Activated CD4-positive, alpha-beta T cell treated with anti-CD3 and anti-CD28 coated beads, Interleukin-2, Interleukin-4, amounts not matched to agents 100 ng/mL and 50 ng/mL, durations not matched to agents 16 hours and 8 hours (primary cell): ENCODE measurements at places on chromosomes 13 and 19.

DNA sequence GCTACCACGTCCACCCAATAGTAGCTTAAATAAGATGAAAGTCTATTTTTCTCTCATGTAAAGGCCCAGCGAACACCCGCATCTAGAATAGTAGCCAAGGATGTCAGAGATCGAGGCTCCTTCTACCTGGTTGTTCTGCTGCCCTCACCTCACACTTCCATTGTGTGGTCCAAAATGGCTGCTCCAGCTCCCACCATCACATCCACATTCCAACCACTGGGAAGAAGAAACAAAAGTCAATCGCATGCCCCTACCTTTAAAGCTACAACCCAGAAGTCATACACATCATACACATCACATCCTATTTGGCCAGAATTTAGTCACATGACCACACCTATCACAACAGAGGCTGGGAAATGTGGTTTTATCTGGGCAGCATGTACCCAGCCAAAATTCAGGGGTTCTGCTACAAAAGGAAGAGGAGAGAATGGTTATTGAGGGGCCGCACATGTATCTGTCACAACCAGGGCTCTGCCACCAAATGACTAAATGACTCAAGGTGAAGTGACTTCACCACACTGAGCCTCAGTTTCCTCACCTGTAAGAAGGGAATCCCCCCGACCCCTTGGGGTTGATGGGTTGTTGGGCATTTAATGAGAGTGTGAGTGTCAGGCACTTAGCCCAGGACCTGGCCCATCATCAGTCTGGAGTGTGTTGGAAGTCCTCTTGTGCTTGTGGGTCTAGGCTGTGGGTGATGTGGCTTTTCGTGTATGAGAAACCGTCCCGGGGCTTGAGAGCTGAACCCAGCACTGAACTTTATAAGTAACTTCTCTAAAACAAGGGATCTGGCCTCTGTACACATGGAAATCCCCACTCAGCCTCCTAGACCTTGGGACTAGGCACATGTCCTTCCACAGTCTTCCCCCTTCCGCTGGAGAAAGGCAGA lies 10.2 kb upstream of the CBLC start:
- DNase-seq, result no peak

DNA sequence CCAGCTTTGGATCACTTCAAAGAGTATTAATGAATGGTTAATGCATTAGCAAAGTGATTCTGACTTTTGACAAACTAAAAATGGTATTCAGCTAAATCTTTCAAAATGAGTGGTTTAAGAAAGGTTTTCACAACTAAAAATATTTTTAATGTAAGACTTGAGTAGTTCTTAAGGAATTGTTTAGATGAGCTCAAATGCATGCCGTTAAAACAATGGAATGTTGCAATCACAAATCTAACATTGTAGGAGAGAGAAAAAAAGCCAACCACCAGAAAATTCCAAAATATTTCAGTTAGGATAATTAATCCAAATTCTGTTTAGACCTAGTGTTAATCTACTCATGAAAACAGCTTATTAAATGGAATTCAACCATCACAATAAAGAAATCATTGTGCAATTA lies 1044.8 kb upstream of the SLC10A2 start:
- no peak for DNase-seq

- no peak for DNase-seq
Observed at GRCh38 chr19:41588497-41589209, 12.7 kb downstream of the CEACAM21 start.

DNA sequence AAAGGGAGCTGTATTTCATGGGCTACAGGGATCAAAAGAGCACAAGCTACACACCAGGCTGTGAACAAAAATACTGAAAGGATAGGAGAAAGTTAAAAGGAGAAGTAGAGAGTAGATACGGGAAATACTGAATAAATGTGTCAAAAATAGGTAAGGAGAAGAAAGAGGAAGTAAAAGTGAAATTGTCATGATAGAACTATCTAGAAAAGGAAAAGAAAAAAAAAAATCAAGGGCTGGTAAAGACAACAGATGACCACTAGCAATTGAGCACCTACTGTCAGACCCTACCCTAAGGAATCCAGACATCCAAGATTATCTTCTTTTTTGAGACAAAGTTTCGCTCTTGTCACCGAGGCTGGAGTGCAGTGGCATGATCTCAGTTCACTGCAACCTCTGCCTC lies 4.8 kb downstream of the RUBCNL start:
- no peak for DNase-seq

- no peak for DNase-seq
Observed at GRCh38 chr13:46372071-46372470, 15.0 kb downstream of the RUBCNL start.

GRCh38 chr13:38763446-38764381 lies 76.8 kb downstream of the FREM2 start:
- no peak for DNase-seq

DNA sequence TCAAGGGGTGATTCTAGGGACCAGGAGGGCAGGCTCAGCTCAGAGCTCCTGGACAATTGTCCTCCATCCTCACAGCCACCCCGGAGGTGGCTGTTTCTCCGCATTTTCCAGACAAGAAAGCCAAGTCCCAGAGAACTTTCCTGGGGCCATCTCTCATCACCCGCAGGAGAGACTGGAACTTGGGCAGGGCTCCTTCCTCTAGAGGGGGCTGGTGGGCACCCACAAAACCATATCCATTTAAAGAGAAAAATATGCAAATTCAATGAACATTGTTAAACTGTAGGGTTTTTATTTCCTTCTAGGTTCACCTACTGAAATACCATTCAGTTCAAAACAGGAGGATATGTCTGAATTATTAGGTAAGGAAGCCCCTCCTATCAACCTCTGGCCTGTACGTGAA lies 16.6 kb downstream of the SPACA7 start:
- no peak for DNase-seq

GRCh38 chr19:8528500-8528899 lies 14.5 kb upstream of the ZNF414 start:
- no peak for DNase-seq
